COLO829 (cell line): ENCODE measurements at places on chromosomes 7 and 10.

- no peak for DNase-seq
Measured at GRCh38 chr7:138455609-138456008, 4.5 kb upstream of the TRIM24 start.

- no peak for DNase-seq
Measured at GRCh38 chr10:78779339-78779955, 289.3 kb upstream of the ZMIZ1 start.

DNA sequence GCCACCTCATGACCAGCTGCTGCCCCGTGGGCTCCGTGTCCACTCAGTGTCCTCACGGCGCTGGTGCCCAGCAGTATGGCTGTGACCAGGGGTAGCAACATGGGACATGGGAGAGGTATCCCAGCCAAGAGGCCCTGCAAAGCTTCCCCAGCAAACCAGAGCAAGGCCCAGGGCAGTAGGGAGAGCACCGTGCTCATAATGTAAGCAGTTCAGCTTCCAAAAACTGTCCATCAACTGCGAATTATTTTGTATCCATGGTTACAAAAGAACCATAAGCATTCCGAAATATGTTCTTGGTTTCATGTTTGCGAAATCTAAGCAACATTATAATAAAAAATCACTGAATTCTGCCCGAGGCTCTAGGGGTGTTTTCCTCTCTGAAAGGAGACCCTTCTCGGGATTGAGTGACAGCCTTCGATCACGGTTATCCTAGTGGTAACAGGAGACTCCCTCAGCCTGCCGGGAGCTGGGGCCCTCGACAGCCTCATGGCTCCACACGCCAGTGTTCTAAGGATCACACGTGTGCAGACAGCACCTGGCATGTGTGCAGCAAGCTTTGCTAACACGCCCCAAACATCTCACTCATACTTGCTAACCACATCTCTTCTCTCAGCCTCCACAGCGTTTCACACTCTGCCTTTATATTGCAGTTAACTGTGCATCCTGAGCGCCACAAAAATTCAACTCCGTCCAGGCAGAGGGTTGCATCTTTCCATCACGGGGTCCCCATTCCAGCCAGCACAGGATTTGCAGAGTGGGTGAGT, 117.6 kb downstream of the DIP2C start:
- DNase-seq, result no peak

- no peak for DNase-seq
Measured at GRCh38 chr10:30529373-30529998, 95.5 kb downstream of the MAP3K8 start.

- DNase-seq, result no peak
Measured at GRCh38 chr7:137003566-137003965, 135.1 kb downstream of the CHRM2 start.

- DNase-seq, result no peak
Measured at GRCh38 chr10:44897049-44897448, 14.1 kb upstream of the TMEM72 start.
